ENCODE measurements at places on chromosomes 12 and 14.

- DNase-seq: no peak
Measured at GRCh38 chr14:23056956-23057756, at the start of gene CDH24. CDH24 (minus strand) TSS chr14:23057520; CDS start chr14:23055733, 1,787 bp downstream.

DNA sequence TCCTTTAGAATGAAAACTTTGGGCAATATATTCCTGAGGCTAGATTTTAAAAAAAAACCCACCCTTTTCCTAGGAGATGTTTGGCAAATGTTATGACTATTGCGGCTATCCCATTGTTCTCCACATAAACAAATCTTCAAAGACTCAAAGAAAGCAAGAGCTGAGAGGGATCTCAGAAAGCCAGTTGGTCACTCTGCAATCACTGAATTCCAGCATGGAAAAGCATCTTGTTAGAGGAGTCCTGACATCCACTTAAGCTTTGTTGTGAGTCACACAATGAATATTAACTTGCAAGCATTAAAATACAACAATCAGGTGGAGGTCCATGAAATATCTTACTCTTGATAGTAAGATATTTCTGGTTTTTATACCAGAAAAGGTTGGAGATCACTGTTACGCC lies 11.0 kb upstream of the PTPRB start:
- DNase-seq: no peak

DNA sequence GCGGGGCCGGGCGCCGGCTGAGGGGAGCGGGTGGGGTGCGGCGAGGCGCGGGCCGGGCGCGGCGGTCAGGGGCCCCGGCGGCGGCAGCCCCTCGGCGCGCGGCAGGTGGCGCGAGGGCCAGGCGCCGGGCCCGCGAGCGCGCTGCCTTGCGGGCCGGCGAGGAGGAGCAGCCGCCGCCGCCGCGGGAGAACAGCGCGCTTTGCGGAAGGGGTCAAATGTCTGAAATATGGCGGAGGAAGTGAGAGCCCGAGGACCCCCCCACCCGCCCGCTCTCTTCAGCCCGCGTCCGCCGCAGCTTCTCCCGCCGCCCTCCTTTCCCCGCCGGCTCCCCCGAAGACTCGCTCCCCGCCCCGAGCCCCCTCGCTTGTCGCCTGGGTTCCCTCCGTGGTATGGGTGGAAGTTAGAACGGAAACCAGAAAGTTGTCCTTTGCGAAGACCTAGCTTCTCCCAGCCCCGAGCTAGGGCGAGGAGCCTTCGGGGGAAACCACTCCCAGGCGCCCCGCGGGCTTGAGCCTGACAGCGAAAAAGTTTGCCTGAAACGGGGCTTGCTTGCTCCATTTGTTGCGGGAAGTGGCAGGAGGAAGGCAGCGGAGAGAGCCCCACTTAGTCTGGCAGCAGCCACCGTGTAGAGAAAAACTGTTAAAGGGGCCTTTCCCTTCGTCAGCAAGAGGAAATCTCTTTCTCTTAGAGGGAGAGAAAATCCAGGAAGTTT lies 551 bp downstream of the RAP1B start:
- DNase-seq: peak; percentile 12

GRCh38 chr12:26198742-26199141 lies 3.4 kb downstream of the SSPN start:
- no peak for DNase-seq

DNA sequence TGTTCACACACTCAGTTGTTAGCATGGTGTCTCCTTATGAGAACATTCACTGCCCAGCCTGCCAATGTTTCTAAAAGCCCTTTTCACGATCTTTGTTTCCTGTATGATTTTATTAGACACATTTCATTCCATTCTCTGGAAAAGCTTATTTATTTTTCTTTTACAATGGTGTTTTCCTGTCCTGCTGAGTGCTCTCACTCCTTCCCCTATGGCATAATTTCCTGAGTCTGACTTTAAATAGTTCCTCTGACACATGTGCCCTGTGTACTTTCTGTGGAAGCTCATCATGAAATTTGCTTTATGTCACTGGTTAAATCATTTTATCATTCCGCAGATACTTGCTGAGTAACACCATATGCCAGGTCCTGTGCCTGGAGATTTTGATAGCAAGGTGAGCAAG lies 612.0 kb downstream of the FLRT2 start:
- DNase-seq: no peak

DNA sequence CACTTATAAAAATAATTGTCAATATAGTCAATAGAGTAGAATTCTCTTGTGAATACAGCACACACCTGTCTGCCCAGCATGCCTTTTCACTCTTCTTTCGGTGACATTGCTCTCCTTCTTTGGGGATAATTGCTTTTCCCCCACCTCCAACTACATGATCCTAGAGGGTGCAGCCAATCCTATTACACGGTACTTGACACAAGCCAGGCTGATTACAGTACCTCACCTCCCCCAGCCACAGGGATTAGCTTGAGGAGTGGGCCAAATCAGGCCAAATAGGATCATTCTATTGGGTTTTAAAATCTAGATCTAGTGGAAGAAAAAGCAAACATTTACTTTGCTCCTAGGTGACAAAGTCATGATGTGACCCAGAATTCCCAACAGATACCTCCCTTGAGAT lies 16.8 kb upstream of the NFYB start:
- DNase-seq: no peak

DNA sequence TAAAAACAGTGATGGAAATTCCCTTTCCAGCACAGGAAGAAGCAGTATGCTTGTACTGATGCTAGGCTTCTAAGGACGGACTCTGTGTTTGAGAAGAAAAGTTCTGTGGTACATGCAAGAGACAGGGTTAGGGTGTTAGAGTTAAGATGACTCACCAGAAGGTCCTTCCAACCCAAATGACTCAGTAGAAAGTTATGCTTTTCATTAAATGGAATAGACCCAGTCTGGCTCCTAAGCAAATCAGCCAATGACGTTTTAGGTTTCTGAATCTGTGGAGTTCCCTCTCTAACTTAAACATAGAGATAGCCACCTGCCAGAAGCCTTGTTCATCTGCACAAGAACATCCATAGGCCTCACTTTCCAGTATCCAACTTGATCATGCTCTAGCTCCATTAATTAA lies 5.7 kb downstream of the PTHLH start:
- peak; percentile 47 for DNase-seq

DNA sequence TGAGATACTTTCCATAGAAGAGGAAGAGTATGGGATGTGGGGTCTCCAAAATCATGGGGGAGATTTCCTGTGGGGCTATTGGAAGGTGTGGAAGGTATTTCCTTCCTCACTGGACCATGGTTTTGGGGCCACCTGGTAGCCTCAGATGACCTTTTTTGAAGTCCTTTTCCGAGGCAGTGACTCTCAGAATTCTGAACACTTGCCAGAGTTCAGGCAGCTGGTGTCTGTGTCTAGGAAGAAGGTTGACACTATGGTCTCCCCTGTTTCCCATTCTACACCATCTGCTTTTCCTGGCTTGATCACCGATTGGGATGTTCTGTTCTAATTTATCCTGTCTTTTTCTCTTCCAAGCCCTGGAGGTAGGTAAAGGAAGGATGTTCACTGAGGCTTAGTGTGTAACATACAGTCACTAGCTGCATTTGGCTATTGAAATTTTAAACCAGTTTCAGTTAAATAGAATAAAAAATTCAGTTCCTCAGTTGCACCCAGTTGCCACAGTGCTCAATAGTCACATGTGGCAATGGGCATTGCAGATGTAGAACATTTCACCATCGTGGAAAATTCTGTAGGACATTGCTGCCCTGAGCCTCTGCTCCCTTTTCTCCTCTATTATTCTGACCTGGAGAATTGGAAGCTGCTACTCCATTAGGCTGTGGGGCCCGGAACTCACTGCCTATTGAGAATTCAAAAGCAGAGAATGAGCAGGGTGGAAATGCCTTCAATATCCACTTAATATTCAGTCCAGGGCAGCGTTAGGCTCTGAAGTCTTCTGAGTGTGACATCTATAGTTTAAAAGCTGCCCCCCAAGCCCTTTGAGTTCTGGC lies 11.0 kb upstream of the PLEKHG3 start:
- no peak for DNase-seq

GRCh38 chr14:92988786-92989755 lies 66.1 kb downstream of the CHGA start:
- no peak for DNase-seq

GRCh38 chr12:19916196-19916753 lies 452.1 kb upstream of the PDE3A start:
- DNase-seq: no peak

DNA sequence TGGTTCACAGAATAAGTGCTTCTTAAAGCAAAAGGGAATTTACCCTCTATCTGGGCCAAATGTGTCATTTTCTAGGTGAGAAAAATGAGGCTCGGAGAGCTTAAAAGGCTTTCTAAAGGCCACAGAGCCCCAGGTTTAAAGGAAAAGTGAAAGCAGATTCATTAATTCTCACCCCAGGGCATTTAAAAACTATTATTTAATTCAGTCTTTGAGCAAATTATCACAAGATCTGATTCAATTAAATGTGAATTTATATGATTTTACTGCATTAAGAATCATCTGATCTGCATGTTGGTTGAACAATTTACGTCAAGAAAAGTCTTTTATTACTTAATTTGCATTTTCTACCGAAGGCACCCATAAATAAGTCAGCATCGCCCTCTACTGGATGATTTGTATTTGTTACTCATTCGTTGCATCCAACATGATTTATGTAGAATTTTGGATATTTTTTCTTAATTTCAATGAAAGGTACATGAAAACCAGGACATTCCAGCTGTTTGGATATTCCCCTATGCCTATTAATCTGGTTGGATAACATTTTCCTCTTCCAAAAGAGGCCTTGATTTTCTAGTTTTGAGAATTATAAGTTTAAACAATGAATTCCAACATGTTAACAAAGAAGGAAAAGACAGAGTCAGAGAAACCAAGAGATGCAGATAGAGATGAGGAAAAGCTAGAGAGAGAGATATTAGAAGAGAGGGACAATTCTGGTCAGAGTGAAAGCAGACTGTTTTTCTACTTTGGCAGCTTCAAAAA lies 19.1 kb upstream of the DHRS7 start:
- no peak for DNase-seq

GRCh38 chr14:24146453-24146977 lies at the start of gene PSME2:
PSME2 (minus strand) TSS chr14:24146610; CDS start chr14:24146581, 29 bp downstream.
- peak; percentile 89 for DNase-seq

DNA sequence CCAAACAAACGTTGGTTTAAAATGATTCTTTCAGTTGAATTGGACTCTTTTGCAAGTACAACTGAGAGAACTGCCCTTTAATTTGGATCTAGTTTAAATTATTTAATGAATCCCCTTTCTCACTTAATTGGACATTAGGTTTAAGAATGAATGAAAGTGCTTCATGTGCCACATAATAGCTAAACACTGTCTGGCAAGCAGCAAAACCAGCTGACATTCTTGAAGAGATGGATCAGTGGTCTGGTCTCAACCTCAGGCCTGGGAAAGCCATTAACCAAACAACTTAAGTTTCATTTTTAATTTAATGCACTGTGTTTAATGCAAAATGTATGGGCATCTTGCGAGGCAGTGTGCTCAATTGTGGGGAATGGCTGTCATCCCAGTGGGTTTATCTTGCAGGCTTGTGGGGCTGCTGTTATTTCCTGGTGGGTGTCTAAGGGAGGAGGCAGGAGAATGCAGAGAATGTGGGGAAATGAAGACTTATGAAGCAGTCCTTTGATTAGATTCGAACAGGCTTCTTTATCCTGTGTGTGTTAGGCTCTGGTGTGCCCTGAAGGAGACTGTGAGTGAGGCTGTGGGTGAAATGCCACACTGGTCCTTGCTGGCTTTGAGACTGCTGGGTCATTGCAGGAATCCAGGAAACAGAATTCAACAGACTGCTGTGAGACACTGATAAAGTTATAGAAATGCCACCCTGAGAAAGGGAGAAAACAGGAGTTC lies 144.1 kb upstream of the PELI2 start:
- DNase-seq: no peak

- DNase-seq: no peak
Measured at GRCh38 chr14:89378119-89378518, 38.9 kb downstream of the FOXN3 start.

DNA sequence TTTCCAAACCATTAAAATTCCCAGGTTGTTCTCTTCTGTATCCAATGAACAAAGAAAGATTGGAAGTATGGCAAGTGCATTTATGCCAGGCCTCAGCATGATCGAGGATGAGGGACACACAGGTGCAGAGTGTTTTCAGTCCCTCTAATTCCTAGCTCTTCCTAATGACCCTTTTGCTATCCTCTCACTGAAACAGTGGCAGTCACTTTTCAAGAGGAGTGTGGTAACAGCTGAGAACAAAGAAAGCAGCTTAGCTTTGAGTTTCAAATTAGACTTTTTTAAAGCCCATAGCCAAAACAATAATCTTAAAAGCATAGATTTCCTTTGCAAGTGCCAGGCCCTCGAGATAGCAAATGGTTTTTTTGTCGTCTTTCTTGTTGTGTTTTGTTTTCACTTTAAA lies 110.8 kb downstream of the KCNH5 start:
- no peak for DNase-seq

DNA sequence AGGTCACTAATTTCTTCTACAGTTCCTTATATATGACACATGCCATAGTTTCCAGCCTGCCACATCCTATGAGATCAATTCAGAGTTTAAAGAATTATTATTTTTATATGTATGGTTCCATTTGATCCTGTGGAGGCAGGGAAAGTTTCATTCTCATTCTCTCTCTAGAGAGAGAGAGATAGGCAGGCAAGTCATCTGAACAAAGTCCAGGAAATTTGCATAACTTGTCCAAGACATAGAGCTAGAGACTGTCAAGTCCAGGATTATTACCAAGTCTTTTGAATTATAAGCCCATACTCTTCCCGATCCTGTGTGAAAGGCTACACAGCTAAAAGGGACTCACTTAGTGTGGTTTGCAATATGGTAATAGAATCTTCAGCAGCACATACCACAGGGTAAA lies 215.3 kb downstream of the SSPN start:
- DNase-seq: no peak

DNA sequence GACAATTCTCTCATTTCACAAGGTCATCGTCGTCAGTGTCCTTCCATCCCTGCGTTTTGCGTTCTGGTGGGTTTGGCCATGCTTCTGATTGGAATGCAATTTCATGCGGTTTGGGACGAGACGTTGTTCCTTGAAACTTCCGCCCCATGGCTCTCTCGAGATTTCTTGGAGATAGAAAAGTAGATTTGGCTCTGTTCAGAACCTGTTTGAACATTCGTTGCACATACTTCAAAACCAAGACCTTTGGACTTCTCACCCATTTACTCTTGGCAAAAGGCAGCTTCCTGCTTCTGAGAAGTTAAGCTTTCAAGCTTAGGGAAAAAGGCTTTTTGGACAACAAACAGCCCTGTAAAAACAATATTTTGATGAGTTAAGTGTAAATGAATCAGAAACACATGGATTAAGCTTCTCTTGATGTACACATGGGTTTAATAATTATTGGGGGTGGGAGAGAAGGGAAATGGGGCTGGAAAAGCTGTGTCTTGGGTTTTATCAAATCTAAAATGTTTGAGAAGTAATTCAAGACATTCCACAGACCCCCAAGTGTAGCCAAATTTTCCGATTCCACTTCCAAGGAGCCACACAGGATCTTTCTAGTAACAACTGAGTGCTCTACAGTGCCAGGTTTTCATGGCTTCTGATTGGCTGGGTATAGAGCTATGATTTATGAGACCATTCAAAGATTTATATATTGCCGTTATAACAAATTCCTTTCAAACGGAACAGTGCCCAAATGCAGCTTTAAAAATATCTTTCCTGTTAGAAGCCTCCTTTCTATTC lies 467.2 kb downstream of the MED13L start:
- DNase-seq: no peak

Measured in brain pericyte (primary cell).